M059J (cell line): ENCODE measurements at places on chromosomes 5 and 9.
A peak's percentile ranks its signal among the peaks of the same experiment; 100 is the strongest.

- DNase-seq = peak; percentile 47
These were observed 457.6 kb downstream of the SLCO4C1 start for GRCh38 chr5:101838435-101838834.

DNA sequence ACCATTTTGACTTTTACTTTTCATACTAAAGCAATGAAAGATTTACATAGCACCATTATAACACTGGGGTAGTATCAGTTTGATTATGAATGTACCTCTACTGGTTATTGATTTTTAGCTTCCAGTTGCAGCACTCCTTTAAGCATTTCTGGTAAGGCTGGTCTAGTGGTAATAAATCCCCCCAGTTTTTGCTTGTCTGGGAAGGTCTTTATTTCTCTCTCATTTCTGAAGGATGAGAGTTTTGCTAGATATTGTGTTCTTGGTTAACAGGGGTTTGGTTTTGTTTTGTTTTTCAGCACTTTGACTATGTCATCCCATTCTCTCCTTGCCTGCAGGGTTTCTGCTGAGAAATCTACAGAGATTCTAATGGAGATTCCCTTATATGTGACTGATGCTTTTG, 26.9 kb upstream of the IGFBPL1 start:
- no peak for DNase-seq

DNA sequence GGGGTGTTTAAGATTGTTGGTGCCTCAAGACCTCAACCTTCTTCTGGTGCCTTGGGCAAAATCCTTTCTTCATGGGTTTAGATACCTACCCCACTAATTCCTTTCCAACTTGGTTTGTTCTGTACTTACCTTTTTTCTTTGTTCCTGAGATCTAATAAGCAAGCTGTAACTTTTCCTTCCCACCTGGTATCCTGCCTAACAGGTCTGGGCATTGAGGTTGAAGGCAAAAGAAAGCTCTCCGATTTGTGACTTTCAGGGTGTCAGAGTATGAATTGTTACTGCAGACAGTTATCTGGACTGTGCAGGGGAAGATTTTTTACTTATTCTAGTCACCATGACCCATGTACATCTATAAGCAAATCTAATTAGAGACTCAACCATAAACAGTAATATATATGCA, 162.6 kb upstream of the DMRT1 start:
- DNase-seq = no peak

DNA sequence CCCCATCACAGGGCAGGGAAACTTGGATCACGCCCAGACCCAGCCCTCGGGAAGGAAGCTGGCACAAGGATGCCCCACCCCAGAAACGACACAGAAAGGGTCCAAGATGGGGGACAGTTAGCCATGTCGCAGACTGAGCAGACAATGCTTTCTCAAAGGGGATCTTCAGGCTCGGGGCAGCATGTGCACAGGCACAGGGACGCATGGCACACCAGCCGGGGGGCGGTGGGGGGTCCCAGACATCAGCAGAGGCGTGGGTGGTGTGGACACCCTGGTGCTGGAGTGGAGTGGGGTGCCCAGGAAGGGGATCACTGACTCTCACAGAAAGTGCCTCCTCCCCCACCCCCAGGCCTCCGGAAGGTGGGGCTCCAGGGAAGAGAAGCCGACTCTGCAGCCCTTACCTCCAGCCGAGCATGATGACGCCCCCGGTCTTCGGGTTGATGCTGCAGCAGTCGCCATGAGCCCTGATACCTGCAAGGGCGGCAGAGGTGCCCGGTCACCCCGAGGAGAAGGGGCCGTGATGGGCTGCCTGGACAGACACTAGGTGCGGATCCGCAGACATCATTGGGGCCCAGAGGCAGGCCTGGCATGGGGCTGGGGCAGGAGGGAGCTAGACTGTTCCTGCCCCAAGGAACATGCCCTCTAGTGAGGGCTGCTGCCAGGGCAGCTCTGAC, 44.5 kb upstream of the ZNF354A start:
- DNase-seq = no peak

DNA sequence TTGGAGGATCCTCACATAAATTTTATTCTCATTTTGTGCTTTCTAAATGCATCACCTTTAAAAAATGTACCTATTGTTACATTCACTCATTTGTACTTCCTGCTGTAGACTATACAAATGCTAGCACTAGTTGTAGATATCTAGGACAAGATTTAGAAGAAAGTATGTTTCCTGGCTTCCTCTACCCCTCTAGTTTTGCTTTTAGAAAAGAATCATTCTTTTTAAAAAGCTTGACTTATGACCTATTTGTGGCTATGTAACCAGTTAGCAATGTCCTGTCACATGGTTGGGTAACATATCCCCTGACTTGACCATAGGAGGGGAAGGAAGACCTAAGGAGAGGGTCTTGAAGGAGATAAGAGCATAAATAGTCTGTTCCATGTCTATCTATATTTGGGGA, 13.3 kb downstream of the CAMK4 start:
- DNase-seq = no peak

- no peak for DNase-seq
These were observed 82.1 kb downstream of the CYFIP2 start for GRCh38 chr5:157348049-157348400.

- DNase-seq = peak; percentile 25
These were observed 74.2 kb upstream of the SUSD1 start for GRCh38 chr9:112249277-112249676.

DNA sequence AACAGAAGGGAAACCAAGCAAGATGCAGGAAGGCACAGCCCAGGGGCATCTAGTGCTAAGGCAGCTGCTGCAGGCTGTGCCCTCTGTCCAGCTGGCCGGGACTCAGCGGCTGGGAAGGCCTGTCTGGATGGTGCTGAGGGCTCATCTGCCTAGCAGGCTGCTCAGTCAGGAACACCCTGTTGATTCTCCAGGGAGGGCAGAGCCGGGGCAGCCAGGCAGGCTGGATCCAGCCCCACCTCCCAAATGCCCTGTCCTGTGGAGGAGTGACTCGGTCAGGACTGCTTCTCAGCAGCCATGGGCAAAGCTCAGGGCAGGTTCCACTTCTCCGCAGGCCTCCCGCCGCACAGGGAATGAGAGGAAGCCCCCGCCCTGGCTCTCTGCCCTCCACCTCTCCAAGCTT, 7.8 kb upstream of the LCN9 start:
- DNase-seq = no peak

- DNase-seq = no peak
These were observed 281.9 kb downstream of the DRD1 start for GRCh38 chr5:175162036-175162435.

DNA sequence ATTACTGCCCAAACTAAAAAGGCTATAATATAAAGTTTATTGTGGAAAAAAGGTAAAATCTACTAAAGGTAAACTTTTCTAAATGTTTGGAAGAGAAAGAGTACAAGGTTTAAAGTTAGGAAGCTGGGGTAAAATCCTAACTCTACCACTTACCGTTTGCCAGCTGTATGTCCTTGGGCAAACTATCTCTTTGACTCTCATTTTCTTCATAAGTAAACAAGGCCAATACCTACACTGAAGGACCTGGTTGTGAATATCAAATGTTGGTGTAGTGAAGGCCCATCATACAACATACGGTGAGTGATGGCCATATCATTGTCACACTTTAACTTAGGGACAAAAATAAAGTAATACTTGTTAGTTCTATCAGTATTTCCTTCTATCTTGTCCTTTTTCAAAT, 34.9 kb downstream of the ABHD17B start:
- no peak for DNase-seq

GRCh38 chr5:116575326-116576052, 866 bp upstream of the SEMA6A start:
- DNase-seq = no peak

DNA sequence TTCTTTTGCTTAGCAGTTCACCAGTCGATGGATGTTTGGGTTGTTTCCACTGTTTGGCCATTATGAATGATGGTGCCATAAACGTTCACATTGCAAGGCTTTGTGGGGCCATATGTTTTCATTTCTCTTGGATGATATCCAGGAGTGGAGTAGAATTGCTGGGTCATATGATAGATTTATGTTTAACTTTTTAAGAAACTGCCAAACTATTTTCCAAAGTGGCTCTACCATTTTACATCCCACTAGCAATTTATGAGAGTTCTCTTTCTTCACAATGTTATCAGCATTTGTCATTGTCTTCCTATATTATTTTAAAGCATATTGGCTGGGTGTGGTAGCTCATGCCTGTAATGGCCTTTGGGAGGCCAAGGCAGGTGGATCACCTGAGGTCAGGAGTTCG, 5.2 kb downstream of the GPR107 start:
- DNase-seq = no peak

- no peak for DNase-seq
These were observed 115.2 kb downstream of the SUSD1 start for GRCh38 chr9:112059966-112060320.

- peak; percentile 33 for DNase-seq
These were observed 54.2 kb downstream of the RASGRF2 start for GRCh38 chr5:81014348-81014747.
